ENCODE measurements at places on chromosomes 2 and 18.

DNA sequence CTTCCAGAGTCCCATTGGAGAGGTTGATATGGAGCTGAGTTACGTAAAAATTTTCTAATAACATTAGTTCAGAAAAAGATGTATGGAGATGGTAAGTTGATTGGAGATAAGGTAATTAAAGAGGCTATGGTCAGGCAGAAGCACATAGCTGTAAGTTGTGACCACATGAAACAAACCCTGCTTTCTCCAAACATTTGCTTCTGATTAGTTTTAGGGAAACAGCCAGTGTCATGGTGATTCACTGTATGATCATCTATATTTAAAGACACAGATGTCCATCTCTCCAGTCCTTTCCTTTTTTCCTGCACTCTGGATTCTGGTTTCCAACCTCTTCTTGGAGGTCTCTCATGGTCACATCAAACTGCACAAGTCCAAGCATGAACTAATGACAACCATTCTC lies 1550.8 kb upstream of the PIK3C3 start:
- DNase-seq: no peak

- DNase-seq: no peak
These were observed 1.2 kb upstream of the ST6GAL2 start for GRCh38 chr2:106886916-106887758.

GRCh38 chr2:84029903-84030575 lies 429.0 kb downstream of the SUCLG1 start:
- DNase-seq: no peak

DNA sequence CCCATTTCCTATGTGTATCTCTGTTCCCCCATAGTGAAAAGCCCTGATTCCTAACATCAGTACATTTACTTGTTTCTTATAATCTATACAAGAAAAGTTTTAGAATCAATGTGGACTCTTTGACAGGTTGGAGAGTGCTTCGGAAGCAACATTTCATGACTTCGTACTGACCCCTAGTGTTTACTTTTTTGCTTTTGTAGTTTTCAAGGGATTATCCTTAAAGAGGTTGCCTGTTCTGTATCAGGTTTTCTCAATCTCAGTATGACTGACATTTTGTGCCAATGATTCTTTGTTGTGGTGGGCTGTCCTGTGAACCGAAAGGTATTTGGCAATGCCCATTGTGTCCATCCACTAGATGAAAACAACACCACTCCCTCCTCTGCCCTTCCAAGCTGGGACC lies 43.3 kb upstream of the SERPINB2 start:
- no peak for DNase-seq

- DNase-seq: no peak
These were observed 264.3 kb downstream of the TSN start for GRCh38 chr2:122019724-122020123.

- DNase-seq: no peak
These were observed 40.8 kb downstream of the PDIA6 start for GRCh38 chr2:10771786-10772185.

DNA sequence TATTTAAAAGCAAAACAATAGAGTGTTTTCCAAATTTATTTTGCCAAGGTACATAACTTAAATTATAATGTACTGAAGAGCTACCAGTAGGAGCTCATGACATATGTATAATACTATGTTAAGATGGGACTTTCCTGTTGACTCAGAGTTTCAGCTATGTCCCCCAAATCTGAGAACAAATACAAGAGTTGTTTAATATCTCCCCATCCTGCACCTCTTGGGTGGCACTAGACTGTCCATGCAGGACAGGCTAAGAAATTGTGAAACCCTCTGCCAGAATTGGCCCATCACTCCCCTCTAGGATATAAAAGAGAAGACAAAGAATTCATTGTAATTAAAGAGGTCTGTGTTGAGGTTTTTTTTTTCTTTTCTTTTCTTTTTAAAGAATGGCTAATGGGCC lies 21.7 kb upstream of the CTAGE1 start:
- no peak for DNase-seq
